ENCODE measurements at places on chromosomes 2 and 18.
A peak's percentile ranks its signal among the peaks of the same experiment; 100 is the strongest.

GRCh38 chr2:136141510-136142149 lies 23.7 kb upstream of the CXCR4 start:
- no peak for DNase-seq

DNA sequence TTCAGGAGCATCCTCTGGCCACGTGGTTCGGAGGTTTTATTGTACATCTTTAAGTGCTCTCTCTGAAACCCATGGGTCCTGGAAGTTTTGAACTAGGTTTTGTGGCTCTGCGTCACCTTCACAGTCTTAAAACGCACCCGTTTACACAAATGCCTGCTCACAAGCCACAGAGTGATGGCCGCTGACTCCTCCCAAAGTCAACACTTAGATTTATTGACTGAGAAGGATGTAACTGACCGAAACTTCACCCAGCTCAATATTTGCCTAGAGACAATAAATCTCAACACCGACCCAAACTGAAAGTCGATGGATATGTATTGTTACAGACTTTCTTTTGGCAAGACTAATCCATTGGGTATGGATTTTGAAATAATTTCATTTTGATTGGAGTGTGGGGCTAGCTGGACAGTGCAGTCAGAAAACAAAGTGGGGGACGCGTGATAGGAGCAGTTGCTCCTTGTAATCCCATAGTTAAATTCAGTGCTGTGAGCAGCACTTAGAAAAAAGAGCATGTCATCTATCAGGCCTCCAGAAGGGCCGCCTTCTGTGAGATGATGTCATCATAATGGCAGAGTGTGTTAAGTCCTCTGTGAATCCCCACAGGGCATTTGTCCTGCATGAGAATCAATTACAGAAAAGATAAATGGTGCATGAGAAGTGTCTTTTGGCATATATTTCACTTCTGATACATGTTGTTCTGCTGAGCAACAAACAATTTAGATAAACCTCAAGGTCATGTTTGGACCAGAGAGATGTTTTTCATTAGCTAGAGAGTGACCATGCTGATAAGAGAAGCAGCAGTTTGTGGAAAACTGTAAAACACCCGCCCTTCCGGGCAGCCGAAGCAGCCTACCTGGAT lies 183.7 kb downstream of the INO80D start:
- no peak for DNase-seq

DNA sequence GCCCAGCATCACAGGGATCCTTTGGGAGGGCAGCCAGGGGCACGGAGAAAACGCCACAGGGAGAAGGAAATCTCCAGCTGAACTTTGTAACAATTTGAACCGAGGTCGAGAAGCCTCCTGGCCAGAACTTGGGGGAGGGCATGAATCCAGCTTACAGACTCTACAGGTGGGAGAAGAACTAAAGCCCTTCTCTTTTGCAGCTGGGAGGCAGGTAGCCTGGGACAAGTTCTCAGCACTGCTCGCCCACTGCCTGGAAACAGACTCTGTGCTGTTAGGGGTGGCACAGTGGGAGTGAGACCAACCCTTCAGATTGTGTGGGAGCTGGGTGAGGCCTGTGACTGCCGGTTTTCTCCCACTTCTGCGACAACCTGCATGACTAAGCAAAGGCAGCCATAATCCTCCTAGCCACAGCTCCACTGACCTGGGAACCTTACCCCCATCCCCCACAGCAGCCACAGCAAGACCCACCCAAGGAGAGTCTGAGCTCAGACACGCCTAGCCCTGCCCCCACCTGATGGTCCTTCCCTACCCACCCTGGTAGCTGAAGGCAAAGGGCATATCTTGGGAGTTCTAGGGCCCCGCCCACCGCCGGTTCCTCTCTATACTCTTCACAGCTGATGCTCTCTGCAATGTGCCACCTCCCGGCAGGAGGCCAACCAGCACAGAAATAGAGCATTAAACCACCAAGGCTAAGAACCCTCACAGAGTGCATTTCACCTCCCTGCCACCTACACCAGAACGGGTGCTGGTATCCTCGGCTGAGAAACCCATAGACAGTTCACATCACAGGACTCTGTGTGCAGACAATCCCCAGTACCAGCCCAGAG lies 136.0 kb upstream of the SIX2 start:
- DNase-seq, result no peak

DNA sequence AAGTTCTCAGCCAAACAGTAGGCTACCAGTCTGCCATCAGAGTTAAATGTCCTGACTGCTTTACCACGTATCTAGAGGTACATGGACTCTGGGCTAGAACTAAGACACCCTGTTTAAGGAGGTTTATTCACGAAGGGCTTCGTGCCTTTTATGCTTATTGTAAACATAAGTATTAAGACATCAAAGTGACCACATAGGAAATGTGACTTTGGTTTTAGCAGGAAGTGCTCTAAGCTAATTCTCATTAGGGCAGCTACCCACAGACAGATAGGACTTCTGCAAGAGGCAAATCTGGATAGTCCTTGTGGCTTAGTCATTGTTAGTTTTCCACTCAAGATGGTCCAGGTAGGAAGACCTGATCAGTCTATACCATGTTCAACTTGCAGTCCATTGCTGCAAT lies 233.3 kb upstream of the MGAT5 start:
- DNase-seq, result no peak

DNA sequence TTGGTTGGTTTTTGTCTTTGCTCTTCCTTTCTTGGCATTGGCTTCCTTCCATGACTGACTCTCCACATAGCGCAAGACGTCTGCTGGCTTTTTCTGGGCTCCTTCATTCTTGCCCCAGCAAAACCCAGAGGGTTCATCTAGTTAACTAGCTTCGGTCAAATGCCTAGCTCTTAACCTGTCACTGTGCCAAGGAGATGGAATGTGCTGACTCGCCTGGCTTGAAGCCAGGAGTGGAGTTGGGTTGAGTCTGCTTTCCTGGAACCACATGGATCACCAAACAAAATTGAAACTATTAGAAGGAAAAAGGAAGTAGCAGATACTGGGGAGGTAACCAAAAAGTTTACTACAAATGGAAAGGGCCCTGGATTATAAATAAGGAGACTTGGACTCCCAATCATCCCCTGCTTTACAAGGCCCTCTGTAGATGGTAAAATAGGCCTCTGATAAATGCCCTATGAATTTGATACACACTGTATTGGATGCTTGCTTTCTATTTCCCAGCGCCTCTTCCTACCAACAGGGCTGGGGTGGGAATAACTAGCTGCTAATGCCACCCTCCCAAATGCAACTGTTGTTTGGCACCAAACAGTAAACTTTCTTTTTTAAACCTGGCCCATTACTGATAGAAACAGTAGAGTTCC lies 11.3 kb downstream of the MALT1 start:
- DNase-seq, result peak; percentile 72

DNA sequence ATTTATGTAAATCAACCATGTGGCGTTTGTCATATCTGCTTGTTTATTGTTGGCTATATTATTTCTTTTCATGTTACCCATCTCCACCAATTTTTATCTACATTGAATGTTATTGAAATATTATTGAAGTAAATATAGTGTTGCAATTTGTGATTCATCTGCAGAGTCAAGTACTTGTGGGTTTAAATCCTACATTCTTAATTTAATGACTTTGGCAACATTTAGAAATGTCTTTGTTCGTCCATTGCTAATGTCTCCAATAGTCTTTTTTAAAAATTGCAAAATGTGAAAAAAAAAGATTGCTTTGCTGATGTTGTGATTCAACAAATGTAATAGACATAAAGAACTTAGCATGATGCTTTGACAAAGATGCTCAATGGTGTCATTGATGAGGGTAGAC lies 1572.8 kb upstream of the PIK3C3 start:
- DNase-seq, result no peak

- peak; percentile 3 for DNase-seq
Observed at GRCh38 chr2:161586517-161587167, 37.6 kb upstream of the SLC4A10 start.

GRCh38 chr2:102478686-102479470 lies 5.9 kb downstream of the SLC9A4 start:
- no peak for DNase-seq

DNA sequence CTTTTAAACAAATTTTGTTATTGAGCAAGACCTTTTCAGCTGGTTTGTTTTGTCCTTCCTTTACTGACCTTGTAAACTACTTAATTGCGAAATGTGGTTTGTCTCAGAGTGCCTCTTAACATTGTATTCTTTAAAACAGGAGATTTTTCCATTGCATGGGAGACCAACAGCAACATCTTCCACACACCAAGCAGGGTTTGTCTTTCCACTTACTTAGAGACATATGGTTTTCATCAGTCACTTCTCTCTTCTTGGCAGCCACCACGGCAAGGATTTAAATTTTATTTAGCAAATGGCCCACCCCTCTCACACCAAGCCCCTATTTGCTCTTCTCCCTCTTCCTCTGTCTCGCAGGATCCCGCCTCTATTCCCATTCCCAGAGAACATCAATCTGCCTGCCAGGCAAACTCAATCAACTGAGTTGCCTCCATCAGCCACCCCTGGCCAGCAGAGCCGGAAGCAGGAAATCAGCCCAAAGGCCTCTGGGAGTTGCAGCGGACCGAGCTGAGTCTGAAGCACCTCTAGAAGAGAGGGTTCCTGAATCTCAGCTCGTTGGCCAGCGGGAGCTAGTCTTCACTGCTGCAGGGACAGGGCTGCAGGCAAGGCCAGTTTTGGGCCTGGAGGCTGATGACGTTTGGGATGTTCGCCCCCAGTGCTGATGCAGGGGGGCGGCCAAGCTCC lies 11.3 kb upstream of the CIB4 start:
- no peak for DNase-seq

DNA sequence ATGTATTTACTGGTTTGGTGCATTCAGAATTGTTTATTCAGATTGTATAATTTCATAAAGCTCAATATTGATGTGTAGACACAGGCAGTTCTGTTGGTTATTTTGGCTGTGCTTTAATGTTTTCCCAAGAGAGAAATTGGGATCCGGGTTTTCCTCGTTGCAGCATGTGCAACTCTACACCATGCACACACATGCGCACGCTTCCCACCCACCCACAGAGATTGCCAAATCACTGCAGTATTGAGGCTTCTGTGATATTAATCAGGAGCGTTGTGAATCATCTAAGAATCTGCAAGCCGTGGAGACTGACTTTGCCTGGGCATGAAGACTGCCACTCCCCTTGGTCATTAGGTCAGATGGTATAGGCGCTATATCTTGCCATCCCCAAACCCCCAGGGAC lies 571.5 kb downstream of the SLC4A3 start:
- peak; percentile 41 for DNase-seq

DNA sequence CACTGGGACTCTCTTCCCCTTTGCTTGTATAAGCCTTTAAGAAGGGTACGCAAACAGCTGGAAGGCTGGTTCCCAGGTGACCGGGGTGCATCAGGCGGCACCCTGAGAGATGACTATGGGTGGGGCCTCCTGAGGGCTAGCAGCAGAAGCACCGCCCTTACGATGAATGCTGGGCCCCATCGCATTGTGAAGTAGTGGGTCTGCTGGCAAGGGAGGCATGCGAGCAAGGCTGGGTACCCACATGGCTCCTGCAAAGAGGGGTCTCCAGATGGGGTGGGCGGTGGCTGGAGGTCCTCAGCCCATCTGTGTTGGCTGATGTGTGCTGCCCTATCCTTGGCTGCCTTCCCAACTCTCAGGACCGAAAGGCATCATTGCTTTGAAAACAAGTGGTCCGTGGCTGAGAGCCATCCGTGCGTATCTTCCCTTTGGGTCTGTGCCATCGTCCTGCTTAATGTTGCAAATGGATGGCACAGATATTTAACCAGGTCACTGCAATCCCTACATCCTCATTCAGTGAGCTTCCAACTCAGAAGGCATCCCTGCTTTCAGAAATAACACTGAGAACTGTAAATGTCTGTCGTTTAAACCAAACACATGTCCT lies 83.5 kb upstream of the GPC1 start:
- no peak for DNase-seq

DNA sequence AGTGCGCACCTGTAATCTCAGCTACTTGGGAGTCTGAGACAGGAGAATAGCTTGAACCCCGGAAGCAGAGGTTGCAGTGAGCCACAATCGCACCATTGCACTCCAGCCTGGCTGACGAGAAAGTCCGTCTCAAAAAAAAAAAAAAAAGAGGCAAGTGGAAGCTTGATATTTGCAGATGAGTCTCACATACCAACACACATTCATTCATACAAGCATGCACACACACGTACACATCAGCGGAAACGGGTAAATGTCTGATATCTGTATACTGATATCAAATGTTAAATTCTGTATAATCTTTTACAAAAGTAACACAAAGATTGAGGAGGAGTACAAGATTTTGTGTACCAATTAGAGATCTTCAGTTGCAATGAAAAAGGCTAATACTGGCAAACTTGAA lies 47.8 kb upstream of the SPOPL start:
- DNase-seq, result no peak

DNA sequence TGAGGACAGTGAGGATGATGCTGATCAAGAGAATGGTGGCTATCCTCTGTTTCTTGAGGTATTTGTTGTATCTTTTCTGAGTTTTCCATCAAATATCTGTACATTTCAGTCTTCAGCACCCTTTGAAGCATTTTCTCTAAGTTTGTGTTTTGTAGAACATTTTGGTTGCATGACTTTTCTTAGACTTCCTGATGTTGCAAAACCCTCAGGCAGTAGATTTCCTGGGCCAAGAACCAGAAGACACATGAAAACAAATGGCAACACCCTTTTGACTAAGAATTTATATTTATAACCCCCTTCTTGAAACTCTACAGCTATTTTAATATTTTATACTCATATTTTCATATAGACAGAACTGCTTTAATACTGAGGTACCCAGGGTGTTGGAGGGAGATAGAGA lies 16.2 kb downstream of the HNMT start:
- DNase-seq, result no peak

GRCh38 chr2:10407841-10408648 lies 40.1 kb downstream of the ODC1 start:
- no peak for DNase-seq

GRCh38 chr18:75208836-75209128 lies 157 bp downstream of the PTGR3 start:
- no peak for DNase-seq

DNA sequence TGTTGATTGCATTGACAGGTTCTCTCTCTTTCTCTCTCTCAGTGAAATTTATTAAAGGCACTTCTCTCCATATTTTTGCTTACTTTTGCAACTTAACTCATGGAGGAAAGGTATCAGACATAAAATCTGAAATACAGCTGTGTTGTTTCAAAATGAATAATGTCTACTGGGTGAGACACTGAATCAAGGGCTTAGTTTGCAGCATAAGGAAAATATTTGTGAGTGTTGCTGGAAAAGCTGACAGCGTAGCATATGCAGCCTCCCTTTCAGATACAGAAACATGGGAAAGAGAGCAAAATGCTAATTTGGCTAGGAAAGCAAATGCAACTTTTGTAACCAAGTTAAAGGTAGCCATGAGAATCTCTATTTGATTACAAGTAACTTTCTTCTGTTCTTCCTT lies 81.5 kb upstream of the COL3A1 start:
- no peak for DNase-seq

DNA sequence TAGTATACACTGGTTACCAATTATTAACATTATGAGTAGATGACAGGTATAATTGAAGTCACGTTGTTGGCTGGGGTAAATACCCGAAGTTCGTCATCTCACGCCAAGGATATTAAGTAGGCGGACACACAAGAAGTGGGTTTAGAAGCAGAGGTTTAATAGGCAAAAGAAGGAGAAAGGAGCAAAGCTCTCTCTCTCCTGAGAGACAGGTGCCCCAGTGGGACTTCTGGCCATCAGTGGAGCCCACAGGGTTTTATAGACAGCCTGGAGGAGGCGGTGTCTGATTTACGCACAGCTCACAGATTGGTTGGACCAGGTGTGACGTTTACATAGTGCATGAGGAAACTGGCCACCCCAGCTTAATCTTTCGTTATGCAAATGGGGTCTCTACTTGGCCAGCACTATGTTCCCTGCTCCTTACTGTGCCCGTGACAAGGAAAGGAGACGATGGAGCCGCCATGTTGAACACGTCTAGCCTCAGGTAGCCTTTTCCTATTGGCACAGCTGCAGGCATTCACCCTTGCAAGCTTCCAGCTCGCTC lies 128.8 kb upstream of the KYNU start:
- no peak for DNase-seq

Measured in smooth muscle cell of the brain vasculature (primary cell).